ENCODE measurements at places on chromosomes 4 and X.

DNA sequence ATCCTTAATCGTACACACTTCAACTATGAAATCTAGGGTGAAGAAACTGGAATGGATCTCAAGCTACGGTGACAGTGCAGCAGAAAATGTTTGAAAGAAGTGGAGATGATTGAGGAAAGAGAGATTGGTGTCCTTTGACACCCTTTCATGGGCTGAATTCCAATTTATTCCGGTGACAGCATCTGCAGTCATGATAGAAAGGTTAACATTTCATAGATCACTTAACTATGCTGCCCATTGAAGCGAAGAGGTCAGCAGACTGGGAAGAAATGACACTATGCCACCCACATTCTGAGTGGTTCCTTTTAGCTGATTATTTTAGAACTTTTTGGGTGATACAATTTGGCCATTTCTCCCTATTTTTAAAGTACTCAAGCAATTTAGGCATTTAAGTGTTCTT is 82.3 kb downstream of the DNAAF6 start:
- no peak for DNase-seq

DNA sequence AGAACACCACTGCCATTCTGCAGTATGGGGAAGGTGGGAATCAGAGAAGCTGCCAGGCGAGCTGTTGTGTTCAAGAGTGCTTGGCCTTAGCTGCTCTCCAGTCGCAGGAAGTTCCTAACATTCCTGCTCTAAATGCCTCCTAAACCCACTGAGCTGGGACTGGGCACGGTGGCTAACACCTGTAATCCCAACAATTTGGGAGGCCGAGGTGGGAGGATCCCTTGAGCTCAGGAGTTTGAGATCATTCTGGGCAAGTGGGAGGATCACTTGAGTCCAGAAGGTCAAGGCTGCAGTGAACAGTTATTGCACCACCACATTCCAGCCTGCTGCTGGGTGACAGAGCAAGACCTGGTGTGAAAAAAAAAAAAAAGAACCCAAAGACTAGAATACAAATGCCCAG is 690.3 kb upstream of the FAM241A start:
- peak; percentile 24 for DNase-seq

DNA sequence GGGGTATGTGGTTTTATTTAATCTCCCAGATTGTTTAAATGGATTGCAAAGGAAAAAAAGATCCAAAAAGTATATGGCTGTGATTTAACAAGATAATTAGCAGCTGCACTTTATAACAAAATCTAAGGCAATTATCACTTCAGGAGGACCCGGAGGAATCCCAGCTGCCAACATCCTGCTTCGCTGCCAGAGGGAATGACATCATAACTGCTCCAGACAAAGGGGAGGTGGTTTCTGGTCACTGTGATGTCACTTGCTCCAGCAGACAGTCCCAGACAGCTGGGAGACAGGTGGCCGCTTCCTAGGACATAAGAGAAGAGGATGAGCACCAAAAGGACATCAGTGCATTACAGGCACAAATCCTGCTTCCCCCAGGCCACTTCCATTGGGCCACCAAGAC is 371.0 kb downstream of the BCOR start:
- peak; percentile 70 for DNase-seq

- no peak for DNase-seq
Measured at GRCh38 chrX:69189576-69190371, 24.5 kb upstream of the PJA1 start.

DNA sequence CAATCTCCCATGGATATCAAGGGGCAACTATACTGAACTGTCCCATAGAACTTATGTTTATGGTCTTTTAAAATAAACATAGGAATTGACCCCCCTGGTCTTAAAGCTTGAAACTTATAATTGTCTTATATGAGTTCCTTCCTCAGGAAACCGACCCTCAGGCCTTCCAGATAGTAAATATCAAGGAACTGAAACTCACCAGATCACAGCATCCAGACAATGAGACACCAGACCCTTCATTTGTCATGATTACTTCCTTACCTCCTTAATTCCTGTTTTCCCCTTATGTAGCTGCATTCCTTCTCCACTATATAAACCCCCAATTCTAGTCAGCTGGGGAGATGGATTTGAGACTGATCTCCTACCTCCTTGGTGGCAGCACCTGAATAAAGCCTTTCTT is 94.8 kb upstream of the GRPR start:
- no peak for DNase-seq

- DNase-seq = peak; percentile 6
Measured at GRCh38 chr4:17981063-17981462, 40.5 kb downstream of the LCORL start.

DNA sequence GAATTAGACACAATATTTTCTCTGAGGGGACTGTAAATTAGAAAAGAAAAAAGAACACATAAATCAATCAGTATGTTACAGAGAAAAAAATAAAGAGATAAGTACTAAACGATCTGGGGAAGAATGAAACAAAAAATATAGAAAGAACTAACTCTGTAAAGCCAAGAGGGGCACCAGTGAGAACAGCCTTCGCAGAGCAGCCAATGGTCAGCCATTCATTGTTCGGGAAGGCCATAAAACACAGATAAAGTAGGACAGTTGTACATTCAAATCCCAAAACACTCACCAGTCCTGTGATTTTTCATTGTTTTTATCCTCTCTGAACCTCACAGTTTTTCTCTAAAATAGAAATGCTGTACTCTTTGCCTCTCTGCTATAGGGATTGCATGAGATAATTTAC is 127.9 kb downstream of the NEK1 start:
- DNase-seq = peak; percentile 39

DNA sequence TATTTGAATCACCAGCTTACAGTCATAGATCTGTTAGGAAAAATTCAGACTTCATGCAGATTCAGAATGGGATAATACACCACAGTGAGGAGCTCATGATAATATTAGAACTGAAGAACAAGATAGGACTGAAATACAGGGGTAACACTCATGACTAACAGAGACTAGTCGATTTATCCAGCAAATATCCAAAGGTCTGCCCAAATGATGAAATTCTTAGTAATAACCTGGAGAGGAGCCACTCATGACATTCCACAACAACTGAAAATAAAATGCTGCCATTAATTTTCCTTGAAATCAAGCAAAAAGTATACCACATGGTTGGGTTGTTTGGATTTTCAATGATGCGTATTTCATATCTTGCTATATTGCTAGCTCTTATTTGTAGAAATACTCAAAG is 903.7 kb upstream of the ADGRL3 start:
- no peak for DNase-seq

GRCh38 chr4:166823126-166823525 is 411.2 kb downstream of the SPOCK3 start:
- DNase-seq = no peak

- no peak for DNase-seq
Measured at GRCh38 chrX:14173873-14174272, 144.2 kb upstream of the GEMIN8 start.

- DNase-seq = no peak
Measured at GRCh38 chrX:9765737-9766097, at the start of gene GPR143. Gene GPR143 (minus strand): TSS chrX:9765847. CDS start chrX:9765817, 30 bp downstream.

- DNase-seq = no peak
Measured at GRCh38 chr4:13529128-13529919, 15.0 kb downstream of the NKX3-2 start.

DNA sequence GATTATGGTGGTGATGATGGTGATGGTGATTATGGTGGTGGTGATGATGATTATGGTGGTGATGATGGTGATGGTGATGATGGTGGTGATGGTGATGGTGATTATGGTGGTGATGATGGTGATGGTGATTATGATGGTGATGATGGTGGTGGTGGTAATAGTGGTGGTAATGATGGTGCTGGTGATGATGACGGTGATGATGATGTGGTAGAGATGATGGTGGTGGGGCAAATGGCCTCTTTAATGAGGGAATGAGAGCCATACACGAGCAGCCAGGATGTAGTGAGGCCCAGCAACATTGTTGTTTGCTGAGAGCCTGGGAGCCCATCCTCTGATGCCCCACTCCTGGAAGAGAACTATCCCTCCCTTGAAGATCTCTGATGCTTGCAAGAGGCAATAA is 29.0 kb downstream of the HMX1 start:
- no peak for DNase-seq

DNA sequence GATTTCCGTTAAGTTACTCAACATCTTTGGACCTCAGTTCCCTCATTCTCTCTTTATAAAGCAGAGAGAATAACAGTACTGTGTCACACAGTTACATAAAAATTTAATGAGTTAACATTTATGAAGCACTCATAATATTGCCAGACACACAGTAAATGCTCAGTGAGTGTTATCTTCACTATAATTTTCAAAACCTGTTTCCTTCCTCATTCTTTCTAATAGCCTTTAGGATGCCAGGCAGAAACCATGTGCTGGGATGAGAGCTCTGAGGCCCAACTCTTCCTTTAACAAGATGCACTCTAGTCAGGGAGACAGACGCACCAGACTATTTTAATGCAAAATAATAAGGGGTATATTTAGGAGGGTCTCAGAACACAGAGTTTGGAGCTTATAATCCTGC is 208.2 kb downstream of the STK32B start:
- DNase-seq = no peak
